ENCODE measurements at places on chromosomes 16 and 17. TPM values are rescaled to one million over a fixed set of nuclear protein-coding genes. Genes with fewer than 3 reads are reported as not detected.
A peak's percentile ranks its signal among the peaks of the same experiment; 100 is the strongest.

Gene GJD3
- total RNA-seq = 1.8 TPM

Gene CPHXL2
- total RNA-seq = not detected

GRCh38 chr17:1989135-1989534 is 36.0 kb downstream of the RTN4RL1 start:
- DNase-seq = no peak

DNA sequence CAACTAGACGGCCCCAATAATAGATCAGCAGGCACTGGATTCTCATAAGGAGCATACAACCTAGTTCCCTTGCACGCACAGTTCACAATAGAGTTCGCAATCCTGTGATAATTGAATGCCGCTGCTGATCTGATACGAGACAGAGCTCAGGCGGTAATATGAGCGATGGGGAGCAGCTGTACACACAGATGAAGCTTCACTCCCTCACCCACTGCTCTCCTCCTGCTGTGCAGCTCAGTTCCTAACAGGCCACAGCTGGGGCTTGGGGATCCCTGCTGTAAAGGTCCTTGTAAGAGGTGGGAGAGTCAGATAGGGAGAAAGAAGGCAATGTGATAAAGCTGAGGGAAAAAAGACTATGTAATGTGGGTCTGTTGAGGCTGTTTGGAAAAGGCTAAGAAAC is 577.5 kb downstream of the RBFOX1 start:
- no peak for DNase-seq

GRCh38 chr16:3800019-3800418 is 80.5 kb downstream of the CREBBP start:
- no peak for DNase-seq

GRCh38 chr17:78781104-78781892 is 775 bp downstream of the CYTH1 start:
- peak; percentile 44 for DNase-seq

GRCh38 chr17:31390748-31391495 is 553 bp upstream of the RAB11FIP4 start:
- DNase-seq = no peak

Data from dermis microvascular lymphatic vessel endothelial cell (primary cell).